Endodermal cell (in vitro differentiated cells): ENCODE measurements at places on chromosomes 2 and 18. TPM values are rescaled to one million over a fixed set of nuclear protein-coding genes. Genes with fewer than 3 reads are reported as not detected.

The RAX gene
- total RNA-seq = 0.18 TPM in 1 of 2 replicates, not detected in the other

The TOGARAM2 gene
- total RNA-seq = 3.7 and 4.2 TPM in 2 replicates

The SLC5A7 gene
- total RNA-seq = not detected in 3 replicates

The LYG2 gene
- not detected in 3 replicates for total RNA-seq

DNA sequence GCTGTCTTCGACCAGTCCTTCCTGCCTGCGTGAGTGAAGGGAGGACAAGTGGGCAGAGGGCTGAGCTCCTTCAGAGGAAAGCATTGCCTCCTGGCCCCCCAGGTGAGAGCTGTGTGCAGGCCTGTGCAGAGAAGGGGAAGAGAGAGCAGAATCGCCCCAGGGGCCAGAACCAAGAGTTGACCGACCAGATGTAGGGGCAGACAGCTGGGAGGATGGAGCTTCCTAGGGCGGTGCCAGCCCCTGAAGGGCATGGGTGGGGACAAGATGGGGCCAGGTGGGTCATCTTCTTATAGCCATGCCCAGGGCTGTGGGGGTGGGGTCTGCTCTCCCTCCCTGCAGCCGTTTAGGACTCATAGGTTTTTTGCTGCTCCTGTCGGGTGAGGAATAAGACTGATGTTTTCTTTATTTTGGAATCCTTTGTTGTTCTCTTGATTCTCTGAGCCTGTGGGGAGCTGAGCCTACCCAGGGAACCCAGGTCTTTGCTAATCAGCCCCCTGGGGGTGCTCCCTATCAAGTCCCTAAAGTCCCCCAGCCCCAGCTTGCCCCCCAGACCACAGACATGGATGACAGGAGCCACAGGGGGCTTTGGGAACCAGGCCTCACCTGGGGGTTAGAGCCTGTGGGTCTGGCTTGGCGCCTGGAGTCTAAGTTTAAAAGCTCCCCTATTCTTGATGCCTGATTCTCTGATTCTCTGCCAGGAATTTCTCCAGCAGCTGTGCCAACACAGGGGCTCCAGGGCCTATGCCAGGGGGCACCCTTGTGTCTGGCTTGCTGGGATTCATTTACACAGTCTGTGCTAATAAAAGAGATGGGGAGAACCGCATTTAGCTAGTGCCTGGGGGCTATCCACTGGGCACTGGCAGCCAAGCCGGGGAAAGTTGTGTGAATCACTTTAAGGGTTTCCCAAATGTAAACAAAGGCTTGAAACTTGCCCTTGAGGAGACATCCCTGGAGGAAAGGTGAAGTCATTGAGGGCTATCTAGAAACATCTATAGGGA lies 9.3 kb upstream of the EFHD1 start:
- no peak for DNase-seq

DNA sequence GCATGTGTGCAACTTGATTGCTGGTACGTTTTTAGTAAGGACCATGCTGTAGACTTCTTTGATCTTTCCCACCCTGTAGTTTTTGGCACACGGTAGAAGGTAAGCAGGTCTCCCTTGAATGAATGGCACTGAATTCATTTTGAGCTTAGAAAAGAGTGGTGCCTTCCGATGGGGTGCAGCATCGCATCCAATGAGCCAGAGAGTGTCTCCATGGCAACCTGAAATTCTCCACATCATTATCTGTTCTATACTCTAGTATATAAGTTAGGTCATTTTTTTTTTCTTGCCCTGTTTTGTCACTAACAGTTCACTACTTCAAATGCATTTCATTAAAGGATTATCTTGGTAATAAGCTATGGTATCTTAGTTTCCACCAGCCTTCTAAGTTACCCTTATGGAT lies 81.2 kb upstream of the REV1 start:
- no peak for DNase-seq

DNA sequence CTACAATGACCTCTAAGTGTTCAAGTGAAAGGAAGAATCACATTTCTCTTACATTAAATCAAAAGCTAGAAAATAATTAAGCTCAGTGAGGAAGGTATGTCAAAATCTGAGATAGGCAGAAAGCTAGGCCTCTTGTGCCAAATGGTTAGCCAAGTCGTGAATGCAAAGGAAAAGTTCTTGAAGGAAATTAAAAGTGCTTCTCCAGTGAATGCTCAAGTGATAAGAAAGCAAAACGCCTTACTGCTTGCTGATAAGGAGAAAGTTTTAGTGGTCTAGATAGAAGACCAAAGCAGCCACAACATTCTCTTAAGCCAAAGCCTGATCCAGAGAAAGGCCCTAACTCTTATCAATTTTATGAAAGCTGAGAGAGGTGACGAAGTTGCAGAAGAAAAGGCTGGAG lies 932.3 kb upstream of the ACVR2A start:
- no peak for DNase-seq

DNA sequence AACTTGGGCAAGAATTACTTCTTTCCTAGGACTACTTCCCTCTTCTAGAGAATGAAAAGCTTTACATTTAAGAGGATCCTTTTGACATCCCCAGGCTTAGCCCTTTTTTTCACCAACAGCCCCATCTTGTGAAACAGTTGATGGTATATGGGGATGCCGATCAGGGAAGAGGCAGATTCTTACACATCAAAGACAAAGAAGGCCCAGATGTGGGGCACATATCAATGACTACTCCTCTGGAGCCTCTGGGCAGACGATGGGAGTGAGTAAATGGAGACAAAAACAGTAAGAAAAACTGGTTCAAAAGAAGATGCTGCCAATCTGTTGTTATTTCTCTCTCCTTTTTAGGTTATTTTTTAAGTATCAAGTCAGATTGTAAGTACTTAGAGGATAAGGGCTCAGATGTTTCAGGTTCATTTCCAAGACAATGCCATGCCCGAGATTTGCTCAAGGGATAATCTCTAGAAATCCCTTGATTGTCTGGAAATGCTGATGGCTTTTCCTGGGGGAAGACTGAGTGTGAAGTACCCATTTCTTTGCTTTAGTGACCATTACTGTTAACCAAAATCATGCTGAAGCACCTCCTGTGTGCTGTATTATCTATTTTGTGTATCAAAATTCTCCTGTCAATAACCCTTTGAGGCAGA lies 117.5 kb downstream of the EPHA4 start:
- no peak for DNase-seq

GRCh38 chr2:138516030-138516704 lies 14.6 kb downstream of the SPOPL start:
- DNase-seq = no peak

DNA sequence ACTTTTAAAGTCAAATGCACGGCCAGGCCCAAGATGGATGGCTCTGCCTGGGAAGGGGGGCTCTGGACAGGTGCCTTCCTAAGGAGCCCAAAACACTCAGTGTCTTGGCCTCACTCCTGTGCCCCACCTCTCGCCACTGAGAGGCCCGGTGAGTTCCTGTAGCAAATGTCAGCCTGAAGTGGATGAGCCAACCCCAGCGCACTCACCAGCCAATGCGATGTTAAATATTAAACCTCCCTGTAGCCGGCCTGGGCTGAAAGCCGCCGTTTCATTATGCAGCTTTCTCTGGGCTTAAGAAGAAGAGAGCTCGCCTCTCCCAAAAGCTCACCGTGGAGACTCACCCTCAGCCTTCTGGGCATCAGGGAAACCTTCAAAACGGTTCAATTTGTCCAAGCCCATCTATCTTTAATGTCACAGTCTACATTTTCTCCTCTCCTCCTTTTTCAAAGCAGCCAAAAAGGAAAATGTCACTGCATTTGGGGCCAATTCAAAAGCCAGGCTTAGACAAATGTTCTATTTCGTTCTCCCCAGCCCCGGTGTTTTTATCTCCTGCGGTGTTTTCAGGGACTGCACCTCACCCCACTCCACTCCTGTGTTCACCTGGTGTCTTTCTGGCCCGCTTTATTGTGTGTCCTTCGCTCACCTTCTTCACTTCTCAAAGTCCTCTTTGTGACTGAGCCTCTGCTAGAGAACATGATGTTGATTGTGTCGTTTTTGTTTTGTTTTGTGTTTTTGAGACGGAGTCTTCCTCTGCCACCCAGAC lies 124.0 kb downstream of the NRP2 start:
- DNase-seq = no peak

GRCh38 chr2:237194081-237194480 lies 108.4 kb downstream of the COPS8 start:
- DNase-seq = no peak

DNA sequence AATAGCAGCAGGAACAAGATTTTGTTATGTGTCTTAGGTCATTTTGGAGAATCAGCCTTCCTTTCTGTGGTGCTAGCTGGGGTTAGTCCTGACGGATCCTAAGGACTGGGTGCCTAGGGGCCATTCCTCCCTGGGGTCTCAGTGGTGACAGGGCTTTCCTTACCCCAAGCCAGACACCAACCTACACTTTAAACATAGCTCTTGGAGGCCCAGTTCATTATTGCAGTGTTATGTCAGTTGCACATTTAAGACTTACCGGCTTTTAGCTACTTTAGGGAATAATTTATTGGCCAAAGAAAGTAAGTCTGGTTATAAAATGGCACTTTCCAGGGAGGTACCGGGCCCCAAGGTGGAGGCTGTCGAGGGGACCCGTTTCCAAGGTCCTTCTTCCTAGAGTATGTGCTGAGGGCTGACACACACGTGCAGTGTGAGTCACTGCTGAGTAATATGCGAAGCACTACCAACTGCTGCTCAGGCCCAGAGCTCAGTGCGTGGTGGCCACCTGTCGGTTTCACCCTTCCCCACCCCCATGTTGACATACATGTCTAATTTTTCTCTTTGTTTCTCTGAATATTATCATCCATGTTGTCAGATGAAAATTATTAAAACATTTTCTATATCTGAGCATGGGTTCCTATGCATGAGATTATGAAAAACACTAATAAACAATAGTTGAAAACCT lies 37.0 kb upstream of the GRHL1 start:
- DNase-seq = no peak

GRCh38 chr2:199977984-199978415 lies 22.6 kb downstream of the MAIP1 start:
- DNase-seq = no peak
